ENCODE measurements at places on chromosomes 4 and X.

DNA sequence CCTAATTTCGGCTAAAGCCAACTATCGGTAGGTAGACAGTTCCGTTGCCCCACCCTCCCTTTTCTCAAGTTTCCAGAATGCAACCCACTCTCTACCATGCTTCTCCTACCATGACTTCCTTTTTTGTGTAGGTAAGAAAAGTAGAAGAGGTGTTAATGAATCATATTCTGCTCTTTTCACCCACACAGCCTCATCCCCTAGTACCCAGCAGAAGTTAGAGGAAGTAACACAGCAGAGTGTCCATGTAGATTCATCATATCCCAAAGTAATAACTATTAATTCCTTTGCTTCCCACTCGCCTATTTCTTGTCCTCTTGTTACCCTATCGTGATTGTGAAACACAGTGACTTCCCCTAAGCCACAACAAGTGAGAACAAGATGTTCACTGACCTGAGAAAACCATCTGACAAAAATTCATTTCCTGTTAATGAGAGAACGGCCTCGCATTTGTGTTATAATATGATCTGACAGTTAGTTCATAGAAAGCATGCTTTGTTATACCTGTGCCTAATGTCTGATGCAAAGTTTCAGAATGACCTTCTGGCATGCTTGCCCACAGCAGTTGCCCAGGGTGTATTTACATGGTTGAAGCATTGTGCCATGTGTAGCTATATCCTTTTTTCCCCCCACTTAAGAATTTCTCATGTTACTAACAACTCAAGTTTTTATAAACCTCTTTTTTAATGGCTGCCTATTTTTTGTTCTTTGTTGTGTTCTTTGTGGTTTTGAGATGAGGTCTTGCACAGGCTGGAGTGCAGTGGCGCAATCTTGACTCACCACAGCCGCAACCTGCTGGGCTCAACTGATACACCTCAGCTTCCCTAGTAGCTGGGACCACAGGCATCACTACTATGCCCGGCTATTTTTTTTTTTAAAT is 185.6 kb downstream of the RAP1GDS1 start:
- peak; percentile 55 for DNase-seq

GRCh38 chr4:107719207-107719921 is 670 bp downstream of the PAPSS1 start:
- DNase-seq = peak; percentile 54

- DNase-seq = no peak
These were observed 81.0 kb upstream of the KLF3 start for GRCh38 chr4:38582889-38583470.

DNA sequence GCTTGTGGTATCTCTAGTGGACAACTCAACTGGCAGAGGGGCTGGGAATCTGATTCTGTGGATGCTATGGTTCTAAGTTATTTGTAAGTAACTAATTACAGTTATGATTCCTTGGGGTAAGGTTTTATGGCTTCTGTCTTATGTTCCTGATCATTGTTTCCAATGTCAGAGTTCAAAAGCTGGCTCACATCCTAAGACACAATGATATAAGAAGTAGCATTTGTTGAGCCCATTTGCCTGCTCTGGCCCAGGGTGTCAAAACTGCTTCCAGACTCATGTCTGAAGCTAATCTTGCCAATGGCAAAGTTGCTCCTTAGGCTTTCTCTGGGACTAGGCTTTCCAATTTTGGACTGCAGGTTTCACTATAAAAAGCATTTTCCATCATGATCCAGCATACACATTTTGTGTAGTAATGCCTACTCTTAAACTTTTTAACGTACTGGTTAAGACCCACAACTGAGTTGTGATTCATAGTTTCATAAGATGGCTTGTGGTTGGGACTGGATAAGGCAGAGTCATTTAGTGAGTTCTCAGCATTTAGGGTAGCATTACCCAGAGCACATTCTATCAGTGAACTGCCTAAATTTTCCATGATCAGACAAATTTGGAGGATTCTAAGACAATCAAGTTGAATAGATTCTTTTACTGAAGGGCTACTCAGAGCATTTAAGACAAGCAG is 50.0 kb downstream of the CCNI start:
- DNase-seq = no peak

- no peak for DNase-seq
These were observed 499.1 kb upstream of the EPHA5 start for GRCh38 chr4:66169341-66169740.

DNA sequence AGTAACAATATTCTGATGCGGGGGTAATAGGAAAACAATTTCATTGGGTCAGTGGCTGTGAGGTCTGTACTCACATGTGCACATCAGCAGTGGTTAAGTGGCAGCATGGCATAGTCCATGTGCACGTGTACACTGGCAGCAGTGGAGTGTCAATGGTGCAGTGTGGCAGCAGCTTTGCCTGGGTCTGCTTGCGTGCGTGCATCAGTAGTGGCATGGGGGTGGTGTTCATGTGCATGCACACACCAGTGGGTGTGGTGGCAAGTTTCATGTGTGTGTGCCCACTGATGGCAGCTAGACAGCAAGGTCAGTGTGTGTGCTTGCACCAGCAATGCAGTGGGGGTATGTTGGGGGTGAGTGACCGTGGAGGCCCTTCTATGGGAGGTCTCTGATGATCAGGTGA is 581.6 kb upstream of the KLHL4 start:
- no peak for DNase-seq

DNA sequence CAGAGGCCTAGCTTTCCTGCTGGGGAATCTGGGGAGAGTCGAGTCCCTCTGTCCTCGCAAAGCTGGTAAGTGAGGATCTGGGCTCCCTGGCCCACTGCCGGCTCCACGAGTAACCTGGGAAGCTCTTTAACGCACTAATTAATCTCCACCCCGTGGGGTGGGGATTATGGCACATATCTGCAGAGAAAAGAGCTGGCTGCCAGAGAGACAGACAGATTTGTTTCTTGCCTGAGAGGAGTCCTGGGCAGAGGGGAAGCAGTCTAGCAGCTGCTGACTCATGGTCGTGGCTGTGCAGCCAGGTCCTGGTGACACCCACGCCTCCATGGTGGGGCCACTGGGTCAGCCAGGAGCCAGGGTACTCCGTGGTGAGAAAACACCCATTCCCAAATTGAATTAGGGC is 14.0 kb downstream of the SORCS2 start:
- no peak for DNase-seq

DNA sequence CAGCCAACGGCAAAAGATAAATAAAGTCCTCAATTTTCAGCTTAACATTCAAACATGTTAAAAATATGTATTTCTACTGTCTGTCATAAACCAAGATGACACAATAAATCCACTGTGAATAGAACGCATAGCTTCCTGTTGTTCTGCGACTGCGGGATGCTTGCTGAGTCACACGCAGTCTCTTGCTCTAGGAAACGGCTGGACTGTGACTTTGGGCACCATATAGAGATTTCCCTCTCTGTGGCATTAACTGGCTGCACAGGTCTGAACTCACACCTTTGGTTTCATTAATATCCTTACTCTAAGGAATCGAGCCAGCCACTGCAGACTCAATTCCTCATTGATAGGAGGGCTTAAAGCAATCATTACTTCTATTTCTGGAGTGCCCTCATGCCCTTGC is 8.4 kb downstream of the BEND4 start:
- DNase-seq = no peak

GRCh38 chr4:111136438-111136837 is 513.6 kb upstream of the PITX2 start:
- no peak for DNase-seq
